ENCODE measurements at places on chromosomes 7 and 10.

- no peak for DNase-seq
Observed at GRCh38 chr10:36817898-36818297, 307.5 kb upstream of the ANKRD30A start.

DNA sequence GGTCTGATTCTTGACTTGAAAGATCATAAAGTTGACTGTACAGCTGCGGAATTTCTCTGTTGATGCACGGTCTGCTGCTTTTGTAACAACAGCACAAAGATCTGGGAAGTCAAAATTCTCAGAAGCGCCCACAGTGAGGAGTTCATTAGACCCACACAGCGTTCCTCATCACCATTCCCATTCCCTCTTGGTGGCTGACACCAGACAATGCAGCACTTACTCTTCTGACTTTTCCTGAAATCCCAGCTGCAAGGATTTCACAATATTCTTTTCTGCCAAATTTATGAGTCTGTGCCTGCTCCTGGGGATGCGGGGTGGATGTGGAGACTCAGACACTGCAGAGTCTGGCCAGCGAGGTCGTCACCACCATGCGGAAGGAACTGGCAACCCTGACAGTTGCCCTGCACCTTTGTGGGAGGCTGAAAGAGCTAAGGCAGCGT lies 233.9 kb downstream of the FANK1 start:
- DNase-seq, result no peak

DNA sequence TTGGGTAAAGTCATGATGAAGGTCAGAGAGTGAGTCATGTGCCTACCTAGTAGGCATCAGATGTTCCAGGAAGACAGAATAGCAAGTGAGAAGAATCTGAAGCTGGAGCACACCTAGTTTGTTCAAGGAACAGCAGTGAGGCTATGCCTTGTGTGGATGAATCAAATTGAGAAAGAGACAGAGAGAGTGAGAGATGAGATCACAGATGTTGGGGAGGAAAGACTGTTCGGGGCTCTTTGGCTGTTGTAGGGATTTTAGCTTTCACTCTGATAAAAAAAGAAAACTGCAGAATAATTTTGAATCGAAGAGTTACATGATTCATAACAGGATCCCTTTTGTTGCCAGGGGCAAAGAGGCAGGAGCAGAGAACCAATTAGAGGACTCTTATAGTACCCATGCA lies 6.3 kb downstream of the LIPF start:
- DNase-seq, result no peak

- no peak for DNase-seq
Observed at GRCh38 chr10:99115703-99116102, 119.9 kb downstream of the HPSE2 start.

DNA sequence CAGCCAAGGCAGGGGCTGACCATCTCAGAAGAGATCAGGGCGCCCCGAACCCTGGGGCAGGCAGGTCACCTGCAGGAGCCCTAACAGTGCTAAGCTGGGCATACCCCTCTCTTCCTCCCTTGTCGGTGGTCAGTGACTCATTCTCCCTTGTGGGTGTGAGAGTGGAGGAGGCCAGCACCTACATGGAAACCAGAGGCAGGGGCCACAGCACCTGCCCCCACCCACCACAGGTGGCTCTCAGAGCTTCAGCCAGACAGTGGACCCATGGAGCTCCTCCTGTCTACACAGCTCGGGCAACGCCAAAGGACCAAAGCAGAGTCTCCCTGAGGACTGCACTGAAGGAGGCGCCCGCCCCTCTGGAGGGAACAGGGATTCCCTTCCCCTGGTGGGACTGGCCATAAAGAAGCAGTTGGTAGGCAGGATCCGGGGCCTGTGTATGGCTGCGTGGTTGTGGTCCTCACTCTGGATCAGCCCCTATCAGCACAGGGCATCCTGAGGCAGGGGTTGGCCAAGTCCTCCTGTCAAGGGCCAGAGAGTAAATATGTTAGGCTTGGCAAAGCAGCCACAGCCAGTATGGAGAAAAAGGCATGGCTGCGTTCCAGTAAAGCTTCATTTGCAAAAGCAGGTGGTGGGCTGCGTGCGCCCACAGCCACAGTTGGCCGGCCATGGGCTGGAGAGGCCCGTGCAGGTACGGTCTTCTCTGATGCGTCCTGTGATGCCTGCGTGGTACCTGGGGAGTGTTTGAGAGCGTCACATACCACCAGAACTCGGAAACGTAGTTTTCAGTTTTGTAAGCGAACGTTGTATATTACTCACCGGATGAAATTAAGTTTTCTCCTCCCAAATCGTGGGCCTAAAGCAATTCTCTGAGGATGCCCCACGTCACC lies 198.2 kb downstream of the EBF3 start:
- DNase-seq, result no peak

DNA sequence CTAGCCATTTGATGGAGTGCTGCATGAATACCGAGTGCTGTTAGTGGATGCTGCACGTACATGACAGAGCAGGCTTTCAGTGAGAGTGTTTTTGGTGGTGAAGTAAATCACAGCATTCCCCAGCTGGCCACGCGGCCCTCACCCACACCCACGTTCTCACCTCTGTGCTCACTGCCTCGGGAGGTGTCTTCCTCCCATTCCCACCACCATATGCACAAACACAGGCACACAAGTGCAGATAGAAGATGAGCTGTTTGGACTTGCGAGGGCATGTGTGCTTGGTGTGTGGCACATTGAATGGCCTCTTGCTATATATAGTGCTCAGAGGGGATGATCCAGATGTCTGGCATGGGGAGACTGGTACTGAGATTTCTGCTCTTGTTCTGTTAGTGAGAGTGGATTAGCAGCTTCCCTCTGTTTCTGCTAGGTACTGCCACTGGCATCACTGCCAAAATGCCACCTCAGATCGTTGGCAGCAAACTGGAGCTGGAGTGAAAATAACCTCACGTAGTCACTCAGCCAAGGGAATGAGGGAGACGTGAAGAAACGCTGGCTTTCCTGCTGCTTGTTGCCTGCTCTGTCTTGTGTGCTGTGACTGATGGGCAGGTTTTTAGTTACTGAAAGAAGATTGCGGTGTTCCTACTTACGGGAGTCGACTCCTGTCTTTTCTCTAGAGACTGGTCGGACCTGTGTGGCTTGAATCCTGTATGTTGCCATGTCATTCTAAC lies 19.1 kb downstream of the DNAJB6 start:
- no peak for DNase-seq

DNA sequence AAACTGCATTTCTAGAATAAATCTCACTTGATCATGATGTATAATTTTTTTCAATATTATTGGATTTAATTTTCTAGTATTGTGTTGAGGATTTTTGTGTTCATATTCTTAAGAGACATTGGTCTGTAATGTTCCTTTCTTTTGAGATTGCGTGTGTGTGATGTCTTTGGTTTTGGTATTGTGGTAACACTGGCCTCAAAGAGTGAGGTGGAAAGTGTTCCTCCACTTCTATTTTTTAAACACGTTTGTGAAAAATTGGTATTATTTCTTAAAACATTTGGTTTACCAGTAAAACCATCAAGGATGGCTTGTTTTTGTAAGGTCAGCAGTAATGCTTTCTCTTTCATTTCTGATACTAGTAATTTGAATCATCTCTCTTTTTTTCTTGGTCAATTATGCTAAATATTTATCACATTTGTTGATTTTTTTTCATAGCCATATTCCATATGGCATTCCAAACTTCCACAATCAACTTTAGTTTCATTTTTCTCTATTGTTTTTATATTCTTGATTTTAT lies 290.2 kb upstream of the CDC14C start:
- no peak for DNase-seq

DNA sequence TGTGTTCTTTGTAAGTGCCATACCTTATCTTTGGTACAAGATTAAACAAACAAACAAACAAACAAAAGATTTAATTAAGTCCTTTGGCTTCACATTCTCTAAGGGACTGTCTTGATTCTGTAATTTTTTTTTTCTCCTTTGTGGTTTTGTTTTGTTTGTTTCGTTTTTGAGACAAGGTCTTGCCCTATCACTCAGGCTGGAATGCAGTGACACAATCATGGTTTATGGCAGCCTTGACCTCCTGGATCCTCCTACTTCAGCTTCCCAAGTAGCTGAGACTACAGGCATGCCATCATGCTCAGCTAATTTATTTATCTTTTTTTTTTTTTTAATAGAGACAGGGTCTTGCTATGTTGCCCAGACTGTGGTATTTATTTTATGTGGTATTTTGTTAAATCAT lies 165.8 kb downstream of the LRRC4 start:
- no peak for DNase-seq

DNA sequence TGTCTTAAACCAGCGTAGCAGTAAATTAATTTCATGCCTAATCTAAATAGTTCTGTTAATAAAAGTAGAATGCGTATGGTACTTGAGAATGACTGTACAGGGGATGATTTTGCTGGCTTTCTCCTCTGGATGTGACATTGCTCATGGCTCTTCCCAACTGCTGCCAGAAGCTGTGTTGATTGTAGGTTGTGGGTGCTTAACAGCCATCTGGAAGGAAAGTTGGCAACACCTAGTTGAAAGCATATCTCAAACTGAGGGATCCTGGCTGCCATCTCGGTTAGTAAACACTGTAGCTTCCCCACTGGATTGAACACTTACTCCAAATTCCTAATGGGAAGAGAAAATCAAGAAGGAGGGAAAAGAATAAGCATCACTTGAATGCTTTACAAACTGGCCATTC lies 130.9 kb downstream of the NXPH1 start:
- DNase-seq, result no peak

- DNase-seq, result no peak
Observed at GRCh38 chr7:150980663-150981062, 2.5 kb upstream of the KCNH2 start.

GRCh38 chr10:97522937-97523336 lies 24.2 kb downstream of the UBTD1 start:
- DNase-seq, result no peak

DNA sequence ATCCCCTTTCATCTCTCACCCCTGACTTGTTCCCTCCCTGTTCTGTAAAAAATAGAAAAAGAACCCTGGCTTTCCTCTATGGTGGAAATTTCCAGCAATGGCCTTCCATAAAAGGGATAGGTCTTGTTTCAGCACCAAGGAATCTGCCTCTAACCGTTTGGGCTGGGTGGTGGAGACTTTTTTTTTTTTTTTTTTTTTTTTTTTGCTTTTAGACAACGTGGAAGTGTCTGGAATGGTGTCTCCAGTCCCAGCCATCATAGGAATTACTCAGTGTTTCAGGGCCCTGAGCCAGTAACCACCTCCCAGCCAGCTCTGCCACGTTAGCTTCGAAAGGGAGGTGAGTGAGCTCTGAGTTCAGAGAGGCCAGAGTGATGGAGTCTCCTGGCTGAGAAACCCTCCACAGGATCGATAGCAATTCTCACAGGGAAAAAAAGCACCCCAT lies 97.3 kb upstream of the COL1A2 start:
- no peak for DNase-seq

- no peak for DNase-seq
Observed at GRCh38 chr10:78205457-78206016, 171.9 kb downstream of the RPS24 start.

GRCh38 chr7:96648784-96649183 lies 60.9 kb downstream of the SEM1 start:
- DNase-seq, result no peak

DNA sequence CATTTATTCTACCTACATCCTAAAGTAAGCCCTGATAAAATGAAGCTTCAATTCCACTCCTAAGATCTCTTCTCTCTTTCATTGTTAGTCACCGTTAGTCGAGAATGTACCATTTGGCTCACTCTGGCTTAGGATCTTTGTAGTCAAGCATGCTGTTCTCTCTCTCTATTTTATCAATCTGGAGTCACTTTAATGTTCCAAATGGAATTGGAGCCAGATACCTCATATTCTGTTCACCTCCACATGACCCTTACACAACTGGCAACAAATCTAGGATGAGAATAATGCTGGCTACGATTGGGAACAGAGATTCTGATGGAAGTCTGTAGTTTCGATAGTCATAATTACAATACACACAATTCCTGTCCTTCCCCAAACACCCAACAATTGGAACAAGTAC lies 213.7 kb downstream of the TWIST1 start:
- DNase-seq, result no peak

- no peak for DNase-seq
Observed at GRCh38 chr10:80277567-80278250, 11.7 kb downstream of the MAT1A start.

DNA sequence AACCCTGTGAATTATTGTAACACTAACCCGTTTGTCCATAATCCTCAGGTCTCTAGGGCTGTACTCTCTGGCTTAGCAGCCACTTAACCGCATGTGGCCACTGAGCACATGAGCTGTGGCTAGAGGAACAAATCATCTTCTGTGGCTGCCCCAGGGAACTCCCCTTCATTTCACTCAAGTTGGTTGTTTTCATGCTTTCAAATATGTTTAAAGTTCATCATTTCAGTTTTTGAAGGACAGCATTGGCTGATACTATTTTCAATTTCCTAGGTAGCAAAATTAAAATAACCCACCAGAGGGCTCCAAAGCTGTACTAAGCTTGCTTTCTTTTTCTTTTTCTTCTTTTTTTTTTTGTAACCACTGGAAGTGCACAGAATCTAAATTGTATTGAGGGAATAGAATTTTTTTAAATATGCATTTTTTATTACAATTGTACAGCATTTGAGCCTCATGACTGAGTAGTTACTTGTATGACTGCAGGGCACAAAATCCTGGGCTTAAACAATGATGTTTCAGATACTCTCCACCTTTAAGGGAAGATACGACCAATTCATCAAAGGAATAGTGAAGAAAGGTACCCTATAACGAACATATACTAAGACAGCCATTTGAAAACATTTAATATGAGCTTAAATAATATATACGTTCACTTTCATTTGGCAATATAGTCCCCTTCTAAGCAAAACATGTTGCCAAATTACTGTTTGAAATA lies 38.6 kb downstream of the MRC1 start:
- DNase-seq, result no peak

DNA sequence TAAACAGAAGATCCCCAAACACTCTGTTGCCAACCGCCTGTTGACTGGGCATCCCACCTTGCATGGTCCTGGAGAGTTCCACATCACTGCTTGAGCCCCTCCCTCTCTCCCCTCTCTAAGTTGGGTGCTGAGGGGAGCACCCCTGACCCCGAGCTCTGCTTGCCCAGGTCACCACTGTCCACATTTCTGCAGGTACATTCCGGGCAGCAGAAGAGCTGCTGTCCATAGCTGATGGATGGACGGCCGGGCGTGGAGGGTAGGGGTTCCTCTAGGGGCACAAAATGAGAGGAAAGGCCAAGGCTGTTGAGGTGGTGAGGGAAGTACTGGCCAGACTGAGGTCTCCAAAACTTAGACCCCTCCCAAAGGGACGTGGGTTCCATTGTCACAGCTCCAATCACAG lies 227.4 kb upstream of the PPP2R2D start:
- no peak for DNase-seq

DNA sequence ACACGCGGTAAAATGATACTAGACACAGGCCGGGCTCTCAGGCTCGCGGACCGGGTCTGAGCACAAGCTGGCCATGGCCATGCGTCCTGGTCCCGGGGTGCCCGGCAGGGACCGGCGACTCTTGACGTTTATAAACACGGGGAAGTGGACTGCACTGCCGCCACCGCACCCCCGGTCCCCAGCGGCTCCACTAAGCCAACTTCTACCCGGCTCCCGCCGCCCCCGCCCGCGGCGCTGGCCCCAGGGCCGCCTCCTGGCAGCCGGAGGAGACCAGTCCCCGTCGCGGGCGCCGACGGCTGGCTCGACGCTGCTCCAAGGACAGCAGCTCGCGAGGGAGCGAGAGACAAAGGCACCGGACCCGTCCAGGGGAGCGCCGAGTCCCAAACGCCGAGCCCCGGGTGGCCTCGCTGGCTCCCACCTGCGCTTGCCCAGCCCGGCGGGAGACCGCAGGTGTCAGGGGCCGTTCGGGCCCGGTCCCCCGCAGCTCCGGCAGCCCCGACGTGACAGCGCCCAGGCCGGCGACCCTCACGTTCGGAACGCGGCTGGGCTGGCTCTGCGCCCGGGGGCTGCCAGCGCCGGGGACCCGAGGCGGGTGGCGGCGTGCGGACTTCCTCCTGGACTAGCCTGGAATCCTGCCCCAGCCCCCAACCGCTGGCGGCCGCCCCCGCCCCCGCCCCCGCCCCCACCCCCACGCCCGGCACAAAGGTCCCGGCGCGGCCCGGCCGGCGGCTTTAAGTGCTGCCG lies 517 bp downstream of the ITGB1 start:
- peak; percentile 66 for DNase-seq
